ENCODE measurements at places on chromosomes 7 and 10.

GRCh38 chr7:30476459-30477145, 2.0 kb downstream of the NOD1 start:
- DNase-seq: no peak

DNA sequence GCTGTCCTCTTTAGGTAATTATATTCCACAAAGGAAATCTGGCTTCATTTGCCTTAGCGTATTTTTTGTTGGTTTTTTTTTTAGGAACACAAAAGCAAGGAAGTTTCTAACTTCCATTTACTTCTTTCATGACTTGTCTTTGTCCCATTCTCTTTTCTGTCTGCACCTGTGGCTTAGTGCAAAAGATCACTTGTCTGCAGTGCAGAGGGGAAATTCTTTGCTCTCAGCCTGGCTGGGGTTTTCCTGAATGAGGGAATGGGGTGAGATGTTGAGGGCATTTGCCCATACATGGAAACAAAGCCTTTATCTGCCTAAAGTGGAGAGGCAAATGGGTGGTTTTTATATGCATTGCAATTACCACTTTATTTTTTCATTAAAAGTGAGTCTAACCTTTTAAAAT, 361.1 kb upstream of the IGFBP3 start:
- DNase-seq: no peak

- DNase-seq: no peak
Observed at GRCh38 chr10:28763471-28764170, 86.3 kb downstream of the BAMBI start.

GRCh38 chr7:82036146-82036886, 266.5 kb upstream of the HGF start:
- no peak for DNase-seq

DNA sequence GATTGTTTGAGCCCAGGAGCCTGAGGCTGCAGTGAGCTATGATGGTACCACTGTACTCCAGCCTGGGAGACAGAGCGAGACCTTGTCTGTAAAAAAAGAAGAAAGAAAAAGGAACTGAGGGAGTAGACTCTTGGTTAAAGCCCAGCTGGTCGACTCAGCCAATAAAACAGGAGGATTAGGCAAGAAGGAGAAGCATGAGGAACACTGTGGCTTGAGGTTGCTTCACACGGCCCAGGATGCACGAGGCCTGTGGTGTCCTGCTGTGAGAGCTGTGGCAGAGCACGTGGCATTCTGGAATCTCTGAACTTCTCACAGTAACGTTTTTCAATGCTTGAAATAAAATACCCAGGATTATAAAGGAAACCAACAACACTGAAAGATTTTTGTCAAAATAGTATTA, 93.3 kb downstream of the CUL2 start:
- no peak for DNase-seq

- DNase-seq: peak; percentile 64
Observed at GRCh38 chr7:82209179-82209747, 234.3 kb downstream of the CACNA2D1 start.

DNA sequence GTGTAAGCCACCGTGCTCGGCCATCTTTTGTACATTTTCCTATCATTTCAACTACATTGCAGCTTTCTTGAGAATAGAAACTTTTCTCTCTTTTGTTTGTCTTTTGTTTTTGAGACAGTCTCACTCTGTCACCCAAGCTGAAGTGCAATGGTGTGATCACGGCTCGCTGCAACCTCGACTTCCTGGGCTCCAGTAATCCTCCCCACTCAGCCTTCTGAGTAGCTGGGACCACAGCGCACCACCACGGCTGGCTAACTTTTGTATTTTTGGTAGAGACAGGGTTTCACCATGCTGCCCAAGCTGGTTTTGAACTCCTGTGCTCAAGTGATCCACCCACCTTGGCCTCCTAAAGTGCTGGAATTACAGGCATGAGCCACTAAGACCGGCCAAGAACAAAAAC, 31.3 kb upstream of the DAGLB start:
- no peak for DNase-seq

DNA sequence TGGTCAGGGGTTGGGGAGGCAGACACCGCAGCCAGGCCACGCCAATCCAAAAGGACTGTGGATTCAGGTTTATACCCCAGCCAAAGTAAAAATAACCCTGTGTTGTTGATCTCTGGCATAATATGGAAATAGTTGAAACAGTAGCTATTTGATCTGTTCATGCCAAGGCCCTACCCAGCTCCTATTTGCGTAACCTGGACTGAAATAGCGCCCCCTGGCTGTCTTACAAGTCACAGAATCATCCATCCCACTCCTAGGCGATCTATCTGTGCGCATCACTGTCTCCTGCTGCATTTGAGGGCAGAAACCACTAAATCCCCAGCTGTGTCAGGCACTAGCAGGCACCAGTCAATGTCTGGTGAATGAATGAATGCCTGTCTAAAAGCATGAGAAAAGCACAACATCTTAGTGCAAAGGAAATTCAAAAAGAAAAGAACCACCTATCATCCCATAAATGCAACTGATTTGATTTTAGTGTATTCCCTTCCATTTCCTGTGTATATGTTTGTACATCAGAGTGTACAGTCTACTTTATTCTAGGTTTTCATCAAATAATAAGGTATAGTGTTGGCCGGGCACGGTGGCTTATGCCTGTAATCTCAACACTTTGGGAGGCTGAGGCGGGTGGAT, 160.0 kb downstream of the SLIT1 start:
- no peak for DNase-seq

DNA sequence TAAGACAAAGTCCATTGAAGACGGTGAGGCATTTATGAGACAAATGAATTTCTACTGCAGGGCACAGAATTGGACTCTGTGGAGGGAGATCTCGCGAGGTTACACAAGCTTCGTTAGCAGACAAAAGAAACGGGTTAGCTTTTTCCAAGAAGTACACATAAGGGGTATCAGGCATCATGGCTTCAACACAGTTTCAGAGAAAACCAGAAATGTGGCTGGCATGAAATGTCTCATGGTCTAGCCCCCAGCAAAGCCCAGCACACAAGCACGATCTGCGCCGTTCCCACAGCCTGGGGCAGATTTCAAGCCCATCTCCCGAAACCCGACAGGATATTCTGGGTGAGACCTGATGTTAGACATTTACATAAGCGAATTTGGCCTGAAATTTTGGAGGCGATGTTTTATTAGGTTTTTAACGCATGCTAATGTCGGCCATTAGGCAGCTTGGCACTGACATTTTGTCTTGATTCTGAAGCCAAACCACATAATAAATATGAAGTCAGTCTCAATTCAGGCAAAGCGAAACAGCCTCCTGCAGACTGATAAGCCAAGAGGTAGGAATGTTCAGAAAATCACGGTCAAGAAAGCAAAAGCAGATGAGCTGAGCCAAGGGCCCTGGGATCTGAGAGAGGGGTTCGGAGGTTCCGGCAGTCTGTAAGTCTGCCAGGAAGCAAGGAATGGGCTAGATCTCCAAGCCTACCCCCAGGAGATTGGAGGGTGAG, 240.5 kb downstream of the PRPF18 start:
- DNase-seq: no peak

DNA sequence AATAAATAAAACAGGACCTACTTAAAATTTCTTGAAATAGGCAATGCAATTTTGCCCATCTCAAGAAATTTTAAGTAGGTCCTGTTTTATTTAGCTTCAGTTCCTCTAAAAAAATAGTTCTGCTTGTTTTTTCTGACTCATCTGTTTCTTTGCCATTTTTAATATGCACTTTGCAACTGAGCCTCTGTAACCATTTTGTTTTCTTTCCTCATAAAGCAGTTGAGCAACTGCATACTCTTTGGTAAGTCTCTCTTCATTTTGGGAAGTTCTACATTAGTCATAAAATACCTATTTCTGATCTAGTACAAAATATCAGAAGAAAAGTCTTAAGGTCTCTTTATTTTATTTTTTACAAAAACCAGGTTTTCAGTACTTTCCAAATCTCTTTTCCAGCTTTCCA, 18.0 kb downstream of the TAS2R40 start:
- DNase-seq: no peak

GRCh38 chr7:30183749-30184369, 49.1 kb downstream of the MTURN start:
- peak; percentile 32 for DNase-seq

GRCh38 chr7:133139350-133139749, 57.5 kb upstream of the CHCHD3 start:
- DNase-seq: no peak

DNA sequence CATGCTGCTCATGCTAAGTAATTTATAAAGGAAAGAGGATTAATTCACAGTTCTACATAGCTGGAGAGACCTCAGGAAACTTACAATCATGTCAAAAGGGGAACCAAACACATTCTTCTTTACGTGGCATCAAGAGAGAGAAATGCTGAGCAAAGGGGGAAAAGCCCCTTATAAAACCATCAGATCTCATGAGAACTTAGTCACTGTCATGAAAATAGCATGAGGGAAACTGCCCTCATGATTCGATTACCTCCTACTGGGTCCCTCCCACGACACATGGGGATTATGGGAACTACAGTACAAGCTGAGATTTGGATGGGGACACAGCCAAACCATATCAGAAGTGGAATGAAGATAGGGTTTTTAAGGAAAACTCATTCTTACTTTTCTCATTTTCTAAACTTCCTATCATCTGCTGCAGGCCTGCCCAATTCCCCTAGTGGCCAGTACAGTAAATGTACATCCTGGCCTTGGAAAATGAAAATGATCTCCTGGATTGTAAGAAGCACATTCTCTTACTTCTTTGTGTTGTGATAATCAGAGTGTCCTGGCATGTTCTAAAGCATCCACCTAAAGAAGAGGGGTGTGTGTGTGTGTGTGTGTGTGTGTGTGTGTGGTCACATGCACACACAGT, 421.5 kb downstream of the LRMDA start:
- no peak for DNase-seq

DNA sequence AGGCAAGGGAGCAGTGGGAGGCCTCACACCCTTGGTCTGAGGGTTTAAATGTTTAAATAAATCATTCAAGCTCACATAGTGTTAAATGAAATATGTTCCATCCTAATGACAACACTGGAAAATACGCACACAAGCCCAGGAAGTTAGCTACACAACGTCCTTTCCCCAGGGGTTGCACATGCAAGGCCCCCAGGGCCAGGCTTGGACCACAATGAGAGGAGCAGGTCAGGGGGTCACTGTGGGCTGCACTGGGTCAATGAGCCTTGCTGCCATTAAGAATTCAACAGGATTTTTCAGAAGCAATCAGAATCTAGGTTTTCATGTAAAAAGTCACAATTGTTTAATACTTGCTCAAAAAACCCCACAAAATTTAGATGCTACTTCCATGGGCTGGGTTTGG, 64.9 kb upstream of the ADCY1 start:
- no peak for DNase-seq
